ENCODE measurements at places on chromosomes 1 and 21. TPM values are rescaled to one million over a fixed set of nuclear protein-coding genes. Genes with fewer than 3 reads are reported as not detected.

- DNase-seq: no peak
Measured at GRCh38 chr1:163845279-163845678, 523.5 kb downstream of the NUF2 start.

DNA sequence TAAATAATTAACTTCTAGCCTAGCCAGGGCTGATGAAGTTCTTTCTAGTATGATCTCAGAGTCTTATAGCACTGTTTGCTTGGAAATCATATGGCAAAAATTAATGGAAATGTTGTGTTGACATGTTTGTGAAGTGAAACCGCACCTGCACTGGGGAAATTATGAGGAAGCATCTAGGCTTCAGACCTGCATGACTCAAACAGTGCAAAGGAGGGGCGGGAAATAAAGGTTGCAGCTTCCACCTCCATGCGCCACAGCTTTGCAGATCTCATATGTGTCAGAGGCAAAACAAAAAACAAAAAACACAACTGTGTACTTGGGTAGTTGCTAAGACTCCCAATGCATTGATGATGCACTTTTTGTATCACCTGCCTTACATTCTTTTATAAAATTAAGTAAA, 1080.6 kb downstream of the PLA2G4A start:
- DNase-seq: no peak

GRCh38 chr1:235112297-235113182, 16.1 kb downstream of the TOMM20 start:
- DNase-seq: no peak

The DISP3 gene
- 0.96 TPM for total RNA-seq

DNA sequence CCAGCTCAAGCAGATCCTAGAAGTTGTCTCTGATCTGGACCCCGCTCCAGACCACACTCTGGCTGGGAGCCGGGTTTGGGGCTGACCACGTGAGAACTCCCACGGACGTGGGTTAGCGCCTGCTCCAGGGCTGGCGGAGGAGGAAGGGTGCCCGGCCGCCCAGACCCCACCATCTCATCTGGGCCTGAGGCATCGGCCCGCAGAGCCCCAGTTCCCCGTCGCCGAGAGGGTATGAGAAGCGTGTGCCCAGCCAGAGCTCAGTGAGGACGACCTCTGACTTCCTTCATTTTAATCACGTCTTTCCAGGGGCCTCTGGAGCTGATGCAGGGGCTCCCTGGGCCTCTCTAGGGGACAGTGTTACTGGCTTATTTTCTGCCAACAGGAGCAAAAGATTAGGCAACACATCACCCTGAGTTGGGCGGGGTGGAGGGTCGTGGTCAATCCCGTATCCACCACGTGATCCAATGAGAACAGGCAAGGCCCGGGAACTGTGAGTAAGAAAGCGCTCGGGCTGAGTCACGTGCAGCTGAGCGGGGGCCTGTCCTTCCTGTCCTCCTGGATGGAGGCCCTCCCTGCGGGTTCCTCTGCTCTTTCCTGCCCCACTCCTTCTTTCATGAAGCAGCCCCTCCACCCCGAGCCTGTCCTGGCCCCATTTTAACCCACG, 81.1 kb downstream of the SIK1 start:
- peak; percentile 89 for DNase-seq

The S100A7 gene
- not detected for total RNA-seq

The VTCN1 gene
- 0.96 TPM for total RNA-seq

The TMEM79 gene
- 3.4 TPM for total RNA-seq

DNA sequence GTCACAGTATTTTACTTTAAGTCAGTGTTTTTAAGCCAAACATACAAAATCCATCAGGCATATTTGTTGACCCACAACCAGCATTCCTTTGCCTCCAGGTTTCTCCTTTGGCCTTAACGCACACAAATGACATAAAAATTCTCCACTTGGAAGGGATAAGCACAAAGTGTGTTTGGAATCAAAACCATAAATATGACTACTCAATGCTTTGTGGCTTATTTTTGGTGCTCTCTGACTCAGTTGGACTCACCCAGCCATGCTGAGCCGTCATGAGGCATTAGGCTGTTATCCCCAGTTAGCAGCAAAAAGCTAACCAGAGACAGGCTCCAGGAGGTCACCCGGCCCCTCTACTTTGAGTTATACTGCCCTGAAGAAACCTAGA, 948 bp downstream of the PRUNE1 start:
- peak; percentile 48 for DNase-seq

The ADAM30 gene
- 1.4 TPM for total RNA-seq

The RAB42 gene
- total RNA-seq: 7.0 TPM

GRCh38 chr21:29677326-29677725, 262.5 kb downstream of the GRIK1 start:
- no peak for DNase-seq

DNA sequence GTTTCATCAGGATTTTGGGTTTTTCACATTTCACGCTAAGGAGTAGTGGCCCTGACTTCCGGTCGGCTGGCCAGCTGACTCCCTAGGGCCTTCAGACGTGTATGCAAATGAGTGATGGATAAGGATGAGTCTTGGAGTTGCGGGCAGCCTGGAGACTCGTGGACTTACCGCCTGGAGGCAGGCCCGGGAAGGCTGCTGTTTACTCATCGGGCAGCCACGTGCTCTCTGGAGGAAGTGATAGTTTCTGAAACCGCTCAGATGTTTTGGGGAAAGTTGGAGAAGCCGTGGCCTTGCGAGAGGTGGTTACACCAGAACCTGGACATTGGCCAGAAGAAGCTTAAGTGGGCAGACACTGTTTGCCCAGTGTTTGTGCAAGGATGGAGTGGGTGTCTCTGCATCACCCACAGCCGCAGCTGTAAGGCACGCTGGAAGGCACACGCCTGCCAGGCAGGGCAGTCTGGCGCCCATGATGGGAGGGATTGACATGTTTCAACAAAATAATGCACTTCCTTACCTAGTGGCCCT, 23.1 kb upstream of the TNFRSF1B start:
- DNase-seq: peak; percentile 81

The ASTN1 gene
- 5.8 TPM for total RNA-seq

DNA sequence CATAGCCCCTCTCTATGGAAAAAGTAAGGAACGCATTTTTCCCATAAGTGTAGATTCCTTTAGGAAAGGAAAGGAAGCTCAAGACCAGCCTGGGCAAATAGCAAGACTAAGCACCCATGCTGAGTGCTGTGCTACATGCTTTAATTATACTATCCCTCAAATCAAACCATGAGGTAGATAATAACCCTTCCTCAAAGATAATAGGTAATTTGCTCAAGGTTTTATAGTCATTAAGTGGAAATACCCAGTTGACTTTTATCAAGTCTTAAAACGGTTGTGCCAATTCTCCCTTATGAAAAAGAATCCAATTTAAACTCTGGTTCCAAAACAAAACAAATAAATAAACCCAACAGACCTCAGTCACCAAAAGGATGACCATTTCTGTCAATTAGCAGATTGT, 3.4 kb downstream of the KIAA0319L start:
- DNase-seq: no peak

- DNase-seq: no peak
Measured at GRCh38 chr21:32565856-32566465, 19.4 kb downstream of the TCP10L start.

The XPR1 gene
- 11.6 TPM for total RNA-seq

- DNase-seq: no peak
Measured at GRCh38 chr1:109304226-109304920, 2.4 kb downstream of the MYBPHL start.

The LCE1D gene
- total RNA-seq: not detected

DNA sequence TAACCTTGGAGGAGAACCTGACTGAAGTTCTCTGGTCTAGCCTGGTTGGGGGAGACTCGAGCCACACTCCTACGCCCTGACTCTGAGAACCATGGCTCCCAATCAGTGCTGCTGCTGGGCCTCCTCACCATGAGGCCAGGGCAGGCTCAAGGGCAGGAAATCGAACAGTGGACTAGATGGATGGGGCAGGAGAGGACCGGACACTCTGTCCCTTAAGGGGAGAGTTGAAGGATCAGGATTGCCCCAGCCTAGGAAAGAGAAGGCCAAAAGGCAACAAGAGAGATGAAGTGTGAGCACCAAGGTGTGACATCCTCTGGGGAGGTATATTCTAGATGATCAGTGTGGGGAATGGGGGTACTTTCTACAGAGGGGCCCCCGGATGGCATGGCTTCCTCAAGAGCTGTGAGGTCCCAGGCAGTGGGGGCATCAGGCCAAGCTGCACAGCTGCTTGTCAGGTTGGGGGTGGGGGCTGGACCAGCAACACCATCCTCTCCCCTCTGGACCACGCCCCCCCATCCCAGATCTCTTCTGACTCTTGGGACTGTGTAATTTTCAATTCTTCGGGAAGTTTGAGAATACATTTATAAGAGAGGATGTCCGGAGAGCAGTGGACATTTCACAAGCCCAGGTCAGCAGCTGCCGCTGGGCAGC, 34.0 kb downstream of the MX1 start:
- no peak for DNase-seq

GRCh38 chr1:109775398-109775797, 11.7 kb upstream of the EPS8L3 start:
- DNase-seq: no peak

The JAM2 gene
- total RNA-seq: 35.9 TPM

GRCh38 chr21:37168666-37169065, 95.6 kb downstream of the TTC3 start:
- no peak for DNase-seq

GRCh38 chr1:74579425-74579824, 67.0 kb upstream of the LRRC53 start:
- DNase-seq: no peak

- DNase-seq: no peak
Measured at GRCh38 chr1:9260059-9260766, 25.6 kb downstream of the H6PD start.

DNA sequence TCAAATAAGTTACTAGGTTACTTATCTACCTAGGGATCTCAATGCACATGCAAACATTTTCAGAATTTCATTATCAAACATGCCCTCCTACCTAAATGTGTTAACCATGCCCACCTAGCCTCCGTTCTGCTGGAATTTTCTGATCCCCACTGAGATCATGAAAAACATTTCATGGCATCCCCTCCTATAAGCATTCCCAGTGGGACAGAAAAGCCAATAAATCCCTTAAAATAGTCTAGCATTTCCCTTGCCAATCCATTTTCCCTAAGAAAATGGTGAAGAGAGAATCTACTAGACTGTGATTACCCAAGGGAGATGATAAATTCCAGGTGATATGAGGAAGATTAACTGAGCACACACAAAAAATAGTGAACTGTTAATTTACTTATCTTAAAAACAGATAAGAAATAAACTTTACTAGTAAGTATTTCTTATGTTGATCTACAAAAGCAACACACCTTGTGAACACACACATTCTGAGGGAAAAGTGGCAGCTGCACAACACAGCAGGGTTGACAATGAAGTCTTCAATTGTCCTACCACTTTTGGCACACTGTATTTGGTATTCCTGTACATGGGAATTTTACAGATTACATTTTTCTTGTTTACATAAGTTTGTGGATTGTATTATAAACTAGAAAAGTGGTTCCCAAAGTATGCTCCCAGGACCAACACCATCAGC, 49.6 kb downstream of the ARID4B start:
- DNase-seq: no peak

Measured in umbilical cord (tissue), 2 donors.